ENCODE measurements at places on chromosomes 7 and 10. TPM values are rescaled to one million over a fixed set of nuclear protein-coding genes. Genes with fewer than 3 reads are reported as not detected.

AEBP1 gene
- total RNA-seq: 11.3 TPM

ADAM8 gene
- total RNA-seq: 1.6 TPM

CYP17A1 gene
- total RNA-seq: not detected

CPA2 gene
- total RNA-seq: not detected

AGR2 gene
- 1.9 TPM for total RNA-seq

DNA sequence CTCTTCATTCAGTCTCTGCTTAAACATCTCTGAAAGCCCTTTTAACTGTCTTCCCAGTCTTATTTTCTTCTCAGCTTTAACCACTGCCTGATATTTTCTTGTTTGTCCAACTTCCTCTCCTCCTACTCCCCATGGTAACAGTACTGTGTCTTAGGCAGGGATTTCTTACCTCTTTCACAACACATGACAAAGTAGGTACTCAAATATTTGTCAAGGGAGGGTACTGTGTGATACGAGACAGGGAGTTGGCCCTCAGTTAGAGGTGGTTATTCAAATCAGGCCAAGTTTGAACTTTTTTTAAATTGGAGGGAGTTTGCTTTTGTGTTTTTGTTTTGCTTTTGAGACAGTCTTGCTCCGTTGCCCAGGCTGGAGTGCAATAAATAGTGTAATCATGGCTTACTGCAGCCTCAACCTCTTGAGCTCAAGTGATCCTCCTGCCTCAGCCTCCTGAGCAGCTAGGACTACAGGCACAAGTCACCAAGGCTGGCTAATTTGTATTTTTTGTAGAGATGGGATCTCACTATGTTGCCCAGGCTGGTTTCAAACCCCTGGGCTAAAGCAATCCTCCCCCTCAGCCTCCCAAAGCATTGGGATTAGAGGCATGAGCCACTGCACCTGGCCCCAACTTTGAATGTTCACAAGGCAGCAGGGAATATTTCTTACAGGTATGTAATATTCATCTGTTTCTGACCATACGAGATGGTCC is 2.5 kb upstream of the KPNA7 start:
- no peak for DNase-seq

DNA sequence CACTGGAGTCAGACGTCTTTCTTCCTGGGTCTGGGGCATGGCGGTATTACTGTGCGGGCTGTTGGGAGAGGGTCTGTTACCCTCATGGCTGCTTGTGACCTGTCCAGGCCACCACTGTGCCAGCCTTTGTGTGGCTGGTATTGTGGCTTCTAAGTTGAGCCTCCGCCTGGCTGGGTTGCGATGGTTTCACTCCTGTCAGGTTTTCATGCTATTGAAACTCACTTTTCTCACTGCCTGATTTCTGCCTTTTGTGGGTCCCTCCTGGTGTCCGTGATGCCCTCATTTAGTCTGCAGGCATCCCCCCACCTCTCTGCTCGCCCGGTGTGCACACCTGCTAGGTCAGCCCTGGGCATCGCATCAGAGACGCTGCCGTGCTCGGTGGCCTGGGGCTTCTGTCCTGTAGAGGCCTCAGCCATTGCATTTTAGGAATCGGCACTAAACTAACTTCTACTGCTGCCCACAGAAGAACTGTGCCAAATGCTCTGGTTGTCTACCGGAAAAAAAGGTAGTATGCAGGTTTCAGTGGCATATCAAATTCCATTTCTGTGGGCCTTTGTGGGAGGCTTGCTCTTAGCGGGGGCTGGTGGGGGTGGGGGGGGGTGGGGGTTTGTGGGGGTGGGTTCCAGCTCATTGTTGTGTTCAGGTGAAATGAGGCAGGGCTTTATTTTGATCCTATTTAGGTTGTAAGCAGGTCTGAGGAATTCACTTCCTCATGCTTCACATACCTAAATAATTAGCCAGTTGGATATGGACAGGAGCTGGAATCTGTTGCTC is 64.3 kb downstream of the MGMT start:
- DNase-seq: no peak

GRCh38 chr7:151320263-151320845 is 21.3 kb upstream of the NUB1 start:
- no peak for DNase-seq

GRCh38 chr7:74606101-74606908 is 51.2 kb upstream of the GTF2I start:
- DNase-seq: peak; percentile 42

GRCh38 chr10:113920875-113921274 is 66.4 kb downstream of the NHLRC2 start:
- no peak for DNase-seq

DNA sequence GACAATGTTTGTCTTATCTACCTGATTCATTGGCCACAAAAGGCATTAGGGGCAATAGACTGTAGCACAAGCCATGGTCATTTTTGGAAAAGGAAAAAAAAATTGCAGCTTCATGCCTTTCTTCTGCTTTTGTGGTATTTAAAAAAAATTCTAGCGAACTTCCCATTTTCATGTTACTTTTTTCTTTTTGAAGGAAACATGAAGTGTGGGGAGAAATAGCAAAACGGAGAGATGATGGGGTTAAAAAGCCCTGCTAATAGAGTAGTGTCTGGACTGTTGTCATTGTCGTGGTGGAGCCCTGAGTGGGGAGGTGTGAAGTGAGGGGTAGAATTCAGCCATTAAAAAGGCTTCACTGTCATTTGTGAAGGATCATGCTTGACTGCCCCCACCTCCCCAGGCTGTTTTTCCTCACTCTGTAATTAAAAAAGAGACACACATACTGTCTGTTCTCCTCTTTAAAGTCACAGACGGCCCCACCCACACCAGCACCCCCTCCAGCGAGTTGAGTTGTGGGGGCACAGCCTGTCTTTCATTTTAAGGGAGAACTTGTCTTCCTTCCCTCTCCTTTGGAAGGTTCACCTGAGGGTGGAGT is 272.4 kb downstream of the CREB5 start:
- no peak for DNase-seq

DNA sequence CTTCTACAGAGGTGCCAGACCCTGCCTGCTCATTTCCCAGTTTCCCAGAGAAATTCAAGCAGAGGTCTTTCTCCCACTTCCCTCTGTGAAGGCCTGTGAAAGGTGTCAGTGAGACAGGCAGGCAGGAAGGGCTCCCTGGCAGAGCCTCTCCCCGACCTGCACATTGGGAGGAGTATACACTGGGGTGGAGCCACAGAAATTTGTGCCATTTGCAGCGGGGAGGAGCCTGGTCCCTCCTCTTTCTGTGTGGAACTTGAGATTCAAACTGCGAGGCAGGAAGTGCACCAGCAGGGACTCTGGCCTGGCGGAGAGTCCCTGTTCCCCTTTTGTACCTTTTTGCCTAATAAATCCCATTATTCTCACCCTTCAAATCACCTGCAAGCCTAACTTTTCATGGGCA is 54.6 kb upstream of the OPN4 start:
- DNase-seq: no peak

- DNase-seq: no peak
Observed at GRCh38 chr10:132503581-132504421, 33.8 kb upstream of the INPP5A start.

GRCh38 chr7:24715661-24716479 is 41.4 kb downstream of the GSDME start:
- no peak for DNase-seq

- DNase-seq: no peak
Observed at GRCh38 chr7:21099432-21099831, 312.7 kb upstream of the SP8 start.

DNA sequence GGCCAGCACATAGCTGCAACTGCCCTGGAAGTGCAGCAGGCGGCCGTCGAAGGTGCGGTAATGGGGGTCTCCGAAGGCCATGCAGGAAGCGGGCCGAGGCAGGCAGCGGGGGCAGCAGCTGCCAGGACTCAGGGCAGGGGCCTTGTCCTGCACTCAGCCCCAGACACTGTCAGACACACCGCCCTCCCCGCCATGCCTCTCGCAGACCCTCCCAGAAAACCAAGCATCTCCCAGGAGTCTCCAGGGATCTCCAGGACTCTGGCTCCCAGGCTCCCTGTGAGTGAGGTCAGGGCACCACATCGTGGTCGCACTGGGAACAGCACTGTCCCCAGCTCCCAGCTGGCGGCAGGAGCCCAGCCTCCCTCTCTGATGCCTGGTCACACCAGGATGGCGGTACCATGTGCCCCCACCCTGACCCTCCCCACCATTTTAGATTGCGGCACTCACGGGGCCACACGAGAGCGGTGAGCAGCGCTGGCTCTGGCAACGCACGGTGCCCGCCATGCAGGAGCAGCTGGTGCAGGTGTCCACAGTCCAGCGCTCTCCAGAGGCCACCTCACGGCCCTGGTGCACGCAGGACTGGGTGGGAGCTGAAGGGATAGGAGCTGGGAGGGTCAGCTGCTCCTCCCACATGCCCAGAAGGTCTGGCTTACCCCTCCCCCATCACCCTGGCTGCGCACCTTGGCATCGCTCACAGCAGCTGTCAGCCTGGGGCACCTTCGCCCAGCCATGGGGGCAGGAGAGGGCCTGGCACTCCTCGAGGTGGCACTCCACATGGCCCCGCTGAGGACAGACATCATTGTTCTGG is 17.5 kb downstream of the ATP6V1F start:
- peak; percentile 85 for DNase-seq

DNA sequence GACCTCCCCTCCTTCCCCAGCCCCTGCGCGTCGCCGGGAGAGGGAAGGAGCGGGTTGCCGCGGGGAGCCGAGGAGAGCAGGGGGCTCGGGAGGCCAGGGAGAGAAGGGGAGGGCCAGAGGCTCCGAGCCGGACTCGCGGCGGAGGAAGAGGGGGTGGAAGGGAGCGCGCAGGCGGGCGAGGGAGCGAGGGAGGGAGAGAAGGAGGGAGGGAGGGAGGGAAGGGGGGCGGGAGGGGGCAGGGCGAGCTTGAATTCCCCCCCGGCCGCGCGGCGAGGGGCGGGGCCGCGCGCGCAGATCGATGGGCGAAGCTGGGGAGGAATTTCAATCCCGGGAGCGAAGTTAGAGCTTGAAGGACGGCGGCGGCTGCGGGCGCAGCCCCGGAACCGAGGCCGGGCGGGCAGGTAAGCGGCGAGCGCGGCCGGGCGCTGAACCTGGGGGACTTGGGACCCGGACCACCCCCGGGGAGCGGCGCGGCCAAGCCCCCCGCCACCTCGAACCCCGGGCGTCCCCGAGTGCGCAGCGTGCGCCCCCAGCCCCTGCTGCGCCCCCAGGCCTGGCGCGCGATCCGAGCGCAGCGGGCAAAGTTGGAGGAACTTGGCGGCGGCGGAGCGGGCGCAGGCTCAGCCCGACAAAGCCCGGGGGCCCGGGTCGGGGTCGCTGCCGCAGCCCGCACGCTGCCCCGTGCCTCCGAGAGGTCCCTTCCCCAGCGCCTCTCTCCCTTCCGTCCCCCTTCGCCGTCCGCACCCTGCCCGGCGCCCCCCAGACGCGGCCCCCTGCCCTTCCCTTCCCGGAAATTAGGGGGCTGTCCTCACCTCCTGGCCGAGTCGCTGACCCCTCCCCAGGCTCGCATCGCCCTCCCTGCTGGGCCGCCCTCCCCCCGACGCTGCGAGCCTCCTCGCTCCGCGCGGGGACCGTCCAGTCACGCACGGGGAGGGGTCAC is at the start of gene ELFN1:
ELFN1 (plus strand) TSS at position 324 of the 940 bp plus-strand sequence. CDS start 74,320 bp downstream, outside the sequence.
- no peak for DNase-seq

DNA sequence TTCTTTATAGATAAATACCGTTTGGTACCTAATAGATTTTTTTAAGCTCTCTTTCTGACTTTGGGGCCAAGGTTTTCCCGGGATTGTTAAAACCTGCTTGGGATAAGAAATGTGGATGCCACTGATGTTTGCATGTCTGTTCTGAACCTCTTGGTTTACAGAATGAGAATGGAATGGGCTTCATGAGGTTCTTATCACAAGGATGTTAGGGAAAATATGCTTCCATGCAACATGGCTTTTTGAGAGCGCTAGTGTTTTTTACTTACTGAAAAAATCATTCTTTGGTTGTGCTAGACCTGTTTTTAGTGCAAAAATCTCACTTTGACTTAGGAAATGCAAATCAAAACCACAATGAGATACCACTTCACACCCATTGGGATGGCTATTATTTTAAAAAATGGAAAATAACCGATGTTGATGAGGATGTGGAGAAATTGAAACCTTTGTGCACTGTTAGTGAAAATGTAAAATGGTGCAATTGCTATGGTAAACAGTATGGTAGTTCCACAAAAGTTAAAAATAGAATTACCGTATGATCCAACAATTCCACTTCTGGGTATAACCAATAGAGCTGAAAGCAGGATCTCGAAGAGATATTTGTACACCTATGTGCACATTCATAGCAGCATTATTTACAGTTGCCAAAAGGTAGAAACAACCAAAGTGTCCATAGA is 38.9 kb downstream of the TSPAN14 start:
- no peak for DNase-seq

DNA sequence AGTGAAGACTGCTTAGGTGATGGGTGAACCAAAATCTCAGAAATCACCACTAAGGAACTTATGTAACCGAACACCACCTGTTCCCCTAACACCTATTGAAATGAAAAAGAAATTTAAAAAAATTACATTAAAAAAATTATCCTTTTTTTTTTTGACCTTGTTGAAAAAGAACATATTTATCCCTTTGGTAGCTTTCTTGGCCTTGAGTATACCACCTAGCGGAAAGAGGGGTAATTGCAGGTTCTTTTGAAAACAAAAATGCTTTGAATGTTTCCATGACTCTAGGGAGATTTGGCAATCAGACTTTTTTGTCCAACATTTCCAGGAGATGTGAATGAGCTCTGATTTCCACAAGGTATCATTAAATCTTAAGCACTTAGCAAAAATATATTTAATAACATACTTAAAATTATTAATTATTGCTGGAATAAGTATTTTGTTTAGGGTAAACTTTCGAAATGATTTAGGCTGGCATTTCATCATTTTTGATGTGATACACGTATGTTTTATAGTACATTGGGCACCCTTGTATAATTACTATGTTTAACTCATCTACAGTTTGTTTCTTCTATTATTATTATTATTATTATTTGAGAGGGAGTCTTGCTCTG is 47.0 kb upstream of the ELMO1 start:
- peak; percentile 9 for DNase-seq

DNA sequence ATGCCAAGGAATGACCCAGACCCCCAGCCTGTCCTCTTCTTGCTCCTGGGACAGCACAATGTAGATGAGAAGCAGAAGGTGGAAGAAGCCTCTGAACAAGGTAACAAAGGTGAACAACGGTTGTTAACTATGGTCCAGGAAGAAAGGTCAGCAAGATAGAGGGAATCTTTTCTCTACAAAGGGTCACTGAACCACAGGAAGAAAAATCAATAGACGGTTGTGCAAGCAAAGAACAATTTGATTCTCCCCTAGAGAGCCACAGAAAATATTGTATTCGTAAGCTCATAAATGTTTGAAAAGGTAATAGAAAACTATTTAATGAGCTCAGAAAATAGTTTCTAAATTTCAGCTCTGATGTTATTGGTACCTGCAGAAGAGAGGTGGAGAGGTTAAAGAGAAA is 111.3 kb downstream of the ST8SIA6 start:
- no peak for DNase-seq

GRCh38 chr7:77258014-77258413 is 58.4 kb upstream of the FGL2 start:
- DNase-seq: no peak
